ENCODE measurements at places on chromosomes 5 and 9.

DNA sequence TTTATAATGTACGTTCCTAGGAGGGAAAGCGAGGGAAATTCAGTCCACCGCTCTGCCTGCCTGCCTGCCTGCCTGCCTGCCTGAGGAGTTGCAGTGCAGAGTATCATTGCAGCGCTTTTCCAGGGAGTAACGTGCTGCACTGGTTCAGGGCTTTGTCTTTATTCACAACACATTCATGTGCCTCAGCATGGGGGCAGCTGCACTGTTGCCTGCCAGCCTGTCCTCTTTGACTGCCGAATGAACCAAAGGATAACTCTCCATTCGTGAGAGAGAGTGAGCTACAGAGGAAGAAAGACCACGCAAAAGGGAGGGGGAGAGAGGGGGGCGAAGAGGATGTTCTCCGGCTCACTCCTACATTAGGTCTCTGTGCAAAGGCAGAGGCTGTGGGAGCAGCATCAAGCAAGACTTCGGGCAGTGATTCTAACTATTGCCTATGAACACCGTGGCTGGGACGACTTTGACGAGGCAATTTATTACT, 791.2 kb downstream of the MAT2B start:
- DNase-seq: no peak

DNA sequence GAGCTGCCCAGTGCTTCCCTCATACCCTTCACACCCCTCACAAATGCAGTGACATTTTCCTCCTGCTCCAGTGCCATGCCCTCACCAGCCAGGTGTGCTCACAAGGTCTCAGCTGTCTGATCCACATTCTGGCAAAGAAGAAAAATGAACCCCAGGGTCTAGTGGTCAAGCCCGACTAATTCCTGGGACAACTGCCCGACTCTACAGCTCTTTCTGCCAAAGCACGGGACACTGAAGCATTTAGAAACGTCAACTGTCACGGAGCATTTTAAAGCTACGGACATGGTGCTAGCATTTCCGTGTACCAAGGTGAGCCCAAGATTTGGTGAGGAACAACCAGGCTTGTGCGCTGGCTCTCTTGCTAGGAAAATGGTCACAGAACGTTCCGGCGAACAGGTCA, 56.8 kb upstream of the PHYKPL start:
- DNase-seq: no peak

GRCh38 chr9:17813798-17814197, 234.9 kb downstream of the SH3GL2 start:
- DNase-seq: no peak

DNA sequence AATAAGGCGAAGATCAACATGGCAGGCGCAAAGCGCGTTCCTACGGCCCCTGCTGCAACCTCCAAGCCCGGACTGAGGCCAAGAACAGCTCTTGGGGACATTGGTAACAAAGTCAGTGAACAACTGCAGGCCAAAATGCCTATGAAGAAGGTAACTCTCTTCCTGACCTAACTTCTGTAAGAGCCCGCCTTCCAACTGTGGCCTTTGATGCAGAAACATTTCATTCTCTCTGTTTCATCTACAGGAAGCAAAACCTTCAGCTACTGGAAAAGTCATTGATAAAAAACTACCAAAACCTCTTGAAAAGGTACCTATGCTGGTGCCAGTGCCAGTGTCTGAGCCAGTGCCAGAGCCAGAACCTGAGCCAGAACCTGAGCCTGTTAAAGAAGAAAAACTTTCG, 979 bp downstream of the CCNB1 start:
- no peak for DNase-seq

DNA sequence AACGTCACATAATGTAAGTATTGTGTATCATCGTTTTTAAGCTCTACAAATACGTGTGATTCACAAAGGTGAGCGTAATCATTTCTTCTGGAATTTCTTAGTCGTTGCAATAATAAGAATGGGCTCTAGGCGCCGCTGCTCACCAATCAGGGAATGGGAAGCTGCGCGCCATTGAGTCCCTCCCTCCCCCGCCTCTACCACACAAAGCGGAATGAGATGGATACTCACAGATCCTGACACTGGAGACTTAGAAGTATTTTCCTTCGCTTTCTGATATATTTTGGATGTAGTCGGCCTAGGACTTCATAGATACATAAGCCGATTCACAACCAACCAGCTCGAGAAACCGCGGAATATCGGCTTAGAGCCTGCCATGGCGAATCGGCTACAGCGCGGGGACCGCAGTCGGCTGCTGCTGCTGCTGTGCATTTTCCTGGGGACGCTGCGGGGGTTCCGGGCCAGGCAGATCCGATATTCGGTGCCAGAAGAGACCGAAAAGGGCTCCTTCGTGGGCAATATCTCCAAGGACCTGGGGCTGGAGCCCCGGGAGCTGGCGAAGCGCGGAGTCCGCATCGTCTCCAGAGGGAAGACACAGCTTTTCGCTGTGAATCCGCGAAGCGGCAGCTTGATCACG, at the start of gene PCDHGA11:
Gene PCDHGA11, plus strand, starts transcription at position 197 of the 634 bp plus-strand sequence. Its CDS starts 177 bp downstream, at position 374.
- no peak for DNase-seq

DNA sequence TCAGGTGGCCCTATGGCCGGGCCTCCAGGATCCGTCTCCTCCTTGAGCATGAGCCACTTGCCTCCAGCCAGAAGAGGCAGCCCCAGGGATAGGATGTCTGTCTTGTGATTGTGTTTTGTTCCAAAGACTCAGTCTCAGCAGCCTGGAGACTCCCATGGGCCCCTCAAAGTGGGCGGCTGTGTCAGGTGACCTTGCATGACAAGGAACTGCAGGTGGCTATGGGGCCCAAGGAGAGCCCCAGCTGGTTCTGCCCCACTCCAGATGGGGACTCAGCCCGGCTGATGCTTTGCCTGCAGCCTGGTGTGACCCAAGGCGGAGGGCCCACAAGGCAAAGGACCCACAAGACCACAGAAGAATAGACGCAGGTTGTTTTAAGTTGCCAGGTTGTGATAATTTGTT, 284.3 kb upstream of the IRX4 start:
- DNase-seq: no peak

- no peak for DNase-seq
These were observed 116.7 kb downstream of the DOCK2 start for GRCh38 chr5:169753795-169754194.

DNA sequence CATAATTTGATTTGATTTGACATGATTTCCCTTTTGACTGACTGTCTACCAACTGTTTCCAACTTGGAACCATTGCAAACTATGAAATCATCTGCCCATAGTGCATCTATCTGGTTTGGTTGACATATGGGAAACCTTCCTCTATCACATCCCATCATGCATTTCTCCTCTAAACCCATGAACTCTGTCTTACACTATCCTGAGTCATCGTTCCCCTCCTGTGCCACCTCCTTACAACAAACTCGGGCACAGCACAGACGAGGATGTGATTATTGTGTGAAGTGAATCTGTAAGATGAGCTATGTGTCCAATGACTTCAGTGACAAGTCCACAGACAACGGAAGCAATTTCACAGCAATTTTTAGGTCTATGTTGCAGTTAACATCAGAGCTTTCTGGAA, 126.1 kb downstream of the NPR3 start:
- no peak for DNase-seq

Measured in adrenal gland (tissue), 19 donors.